MCF 10A (cell line): ENCODE measurements at places on chromosomes 6 and 20.

- no peak for DNase-seq
- H3K36me3 ChIP-seq: no peaks in the 10 kb centered on the region
- H3K4me1 ChIP-seq: no peaks in the 10 kb centered on the region
- no peak overlapping the region for H3K4me3 ChIP-seq
- H3K27ac ChIP-seq: no peak overlapping the region
Measured at GRCh38 chr6:82129797-82130196, 117.7 kb downstream of the IBTK start.

DNA sequence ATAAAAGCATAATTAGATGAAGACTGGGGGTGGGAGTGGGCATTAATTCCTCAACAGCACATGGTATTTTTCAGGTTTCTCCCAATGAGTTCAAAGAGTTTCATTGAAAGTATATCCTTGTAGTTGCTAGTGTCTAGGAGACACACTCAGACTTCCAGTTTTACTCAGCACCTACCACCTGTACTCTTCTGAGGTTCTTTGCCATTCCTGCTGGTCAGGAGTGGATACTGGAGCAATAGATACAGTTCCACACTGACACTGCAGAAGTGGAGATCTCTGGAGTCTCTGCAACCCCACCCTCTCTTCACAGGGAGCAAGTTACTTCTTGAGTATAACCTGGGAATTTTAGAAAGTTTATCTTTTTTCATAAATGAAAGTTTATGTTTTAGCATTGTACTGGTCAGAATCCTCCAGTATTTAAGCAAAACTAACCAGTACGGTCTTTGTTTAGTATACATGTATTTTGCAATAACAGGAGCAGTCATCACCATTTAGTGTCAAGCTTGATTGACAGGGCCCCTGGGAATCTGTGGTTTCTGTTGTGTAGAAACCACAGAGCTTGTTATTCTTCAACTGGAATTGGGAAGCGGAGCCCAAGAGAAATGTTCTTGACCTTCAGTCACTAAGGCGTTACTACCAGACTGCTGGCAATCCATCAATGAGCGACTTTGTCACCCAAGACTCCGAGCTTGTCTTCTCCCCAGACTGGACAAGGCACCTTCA is 148.1 kb downstream of the ZDHHC14 start:
- H3K36me3 ChIP-seq: no peaks in the 10 kb centered on the region
- H3K4me1 ChIP-seq: peaks cover 7% of the 10 kb centered on the region
- H3K27ac ChIP-seq: no peak overlapping the region
- peak; percentile 95 for DNase-seq
- no peak overlapping the region for H3K4me3 ChIP-seq

- peak; percentile 95 for DNase-seq
- no peaks in the 10 kb centered on the region for H3K36me3 ChIP-seq
- peaks cover 33% of the 10 kb centered on the region for H3K27me3 ChIP-seq
- H3K27ac ChIP-seq: peak overlapping the region; percentile 88
Measured at GRCh38 chr20:48298851-48299484, 513.7 kb upstream of the SULF2 start.

DNA sequence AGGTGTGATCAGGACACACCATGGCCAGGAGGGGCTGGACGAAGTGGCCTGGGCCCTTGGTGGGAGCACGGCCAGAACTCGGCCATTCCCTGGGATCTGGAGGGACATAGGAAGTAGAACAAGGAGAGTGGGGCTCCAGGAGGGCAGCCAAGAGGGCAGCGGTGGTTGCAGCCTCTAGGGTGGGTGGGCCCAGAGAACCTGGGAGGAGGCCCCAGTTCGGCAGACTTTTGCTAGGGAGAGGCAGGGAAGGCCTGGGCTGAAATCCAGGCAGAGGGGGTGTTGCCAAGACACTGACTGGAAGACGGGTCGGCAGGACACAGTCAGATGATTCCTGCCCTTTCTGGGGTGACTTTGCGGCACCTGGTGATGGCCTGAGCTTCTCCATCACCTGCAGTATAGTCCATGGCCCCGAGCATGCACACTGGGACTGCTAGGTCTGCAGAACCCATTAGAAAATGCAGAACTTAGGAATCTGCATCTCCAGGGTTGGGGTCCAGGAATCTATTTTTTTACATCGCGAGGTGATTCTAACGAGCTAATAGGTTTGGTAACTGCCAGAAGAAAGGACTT is 224.8 kb downstream of the SYNDIG1 start:
- H3K4me1 ChIP-seq: no peaks in the 10 kb centered on the region
- no peaks in the 10 kb centered on the region for H3K27me3 ChIP-seq
- DNase-seq: no peak
- H3K27ac ChIP-seq: no peak overlapping the region
- no peak overlapping the region for H3K4me3 ChIP-seq

DNA sequence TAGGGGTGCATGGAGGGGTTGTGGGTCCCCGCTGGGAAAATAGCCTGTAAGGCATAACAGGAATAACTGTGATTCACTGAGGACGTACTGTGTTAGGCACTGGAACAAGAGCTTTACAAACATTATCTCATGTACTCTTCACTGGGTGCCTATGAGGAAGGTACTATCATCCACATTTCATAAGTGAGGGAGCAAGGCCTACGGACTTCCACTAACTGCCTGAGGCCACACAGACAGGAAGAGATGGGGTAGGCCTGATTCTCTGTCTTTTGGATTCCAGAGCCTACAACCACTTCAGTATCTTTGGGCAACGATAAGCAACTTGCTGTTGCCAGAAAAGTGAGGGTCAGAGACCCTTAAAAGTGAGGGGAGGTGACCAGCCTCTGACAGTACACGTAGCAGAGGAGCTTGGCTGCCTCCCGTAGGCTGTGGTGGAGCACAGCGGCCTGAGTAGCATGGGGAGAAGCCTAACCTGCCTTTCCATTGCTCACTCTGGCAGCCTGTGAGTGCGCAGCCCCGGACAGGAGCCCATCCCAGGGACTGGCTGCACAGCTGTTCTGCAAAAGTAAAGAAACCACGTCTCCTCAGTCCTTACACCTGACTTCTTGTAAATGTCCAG is 30.4 kb downstream of the PSMB1 start:
- H3K27me3 ChIP-seq: peaks cover 35% of the 10 kb centered on the region
- H3K36me3 ChIP-seq: no peaks in the 10 kb centered on the region
- H3K4me3 ChIP-seq: no peak overlapping the region
- no peaks in the 10 kb centered on the region for H3K4me1 ChIP-seq

- no peak for DNase-seq
- H3K36me3 ChIP-seq: peaks cover 31% of the 10 kb centered on the region
- H3K4me3 ChIP-seq: no peak overlapping the region
Measured at GRCh38 chr6:35359346-35359743, 17.0 kb downstream of the PPARD start.

- H3K36me3 ChIP-seq: no peaks in the 10 kb centered on the region
- H3K4me3 ChIP-seq: no peak overlapping the region
- no peak overlapping the region for H3K27ac ChIP-seq
- peaks cover 23% of the 10 kb centered on the region for H3K4me1 ChIP-seq
- DNase-seq: no peak
Measured at GRCh38 chr6:21872749-21873148, 279.2 kb downstream of the SOX4 start.

DNA sequence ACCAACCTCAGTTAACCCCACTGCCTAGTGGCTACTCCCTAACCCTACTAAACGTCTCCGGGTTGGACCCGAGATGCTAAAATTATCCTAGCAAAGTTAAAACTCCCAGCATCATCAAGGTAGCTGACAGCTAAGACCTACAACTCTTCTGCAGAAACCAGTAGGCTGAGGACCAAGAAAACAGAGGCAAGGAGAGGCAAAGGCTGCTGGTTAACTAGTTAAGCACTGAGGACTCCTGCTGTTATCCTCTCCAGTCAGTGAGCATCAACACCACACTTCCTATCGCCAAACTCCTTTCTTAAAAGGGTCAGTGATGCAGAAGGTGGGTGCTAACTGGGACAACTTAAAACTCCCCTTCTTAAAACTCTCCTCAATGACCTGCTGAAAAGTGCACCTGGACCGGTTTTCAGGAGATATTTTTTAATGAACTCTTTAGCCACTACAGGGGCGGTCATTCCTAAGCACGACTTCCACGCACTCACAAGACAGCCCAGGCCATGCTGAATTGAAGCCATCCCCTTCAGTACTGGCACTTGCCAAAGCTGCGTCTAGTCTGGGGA is 1.7 kb downstream of the TRERF1 start:
- peak; percentile 18 for DNase-seq
- H3K4me3 ChIP-seq: peak overlapping the region; percentile 91

- DNase-seq: no peak
- no peaks in the 10 kb centered on the region for H3K36me3 ChIP-seq
- peaks cover 50% of the 10 kb centered on the region for H3K27me3 ChIP-seq
Measured at GRCh38 chr20:48490961-48491831, 336.6 kb downstream of the PREX1 start.

- no peaks in the 10 kb centered on the region for H3K36me3 ChIP-seq
- no peak overlapping the region for H3K27ac ChIP-seq
- H3K4me1 ChIP-seq: no peaks in the 10 kb centered on the region
- DNase-seq: no peak
- peaks cover 71% of the 10 kb centered on the region for H3K27me3 ChIP-seq
Measured at GRCh38 chr6:123526128-123526527, 110.6 kb downstream of the TRDN start.

DNA sequence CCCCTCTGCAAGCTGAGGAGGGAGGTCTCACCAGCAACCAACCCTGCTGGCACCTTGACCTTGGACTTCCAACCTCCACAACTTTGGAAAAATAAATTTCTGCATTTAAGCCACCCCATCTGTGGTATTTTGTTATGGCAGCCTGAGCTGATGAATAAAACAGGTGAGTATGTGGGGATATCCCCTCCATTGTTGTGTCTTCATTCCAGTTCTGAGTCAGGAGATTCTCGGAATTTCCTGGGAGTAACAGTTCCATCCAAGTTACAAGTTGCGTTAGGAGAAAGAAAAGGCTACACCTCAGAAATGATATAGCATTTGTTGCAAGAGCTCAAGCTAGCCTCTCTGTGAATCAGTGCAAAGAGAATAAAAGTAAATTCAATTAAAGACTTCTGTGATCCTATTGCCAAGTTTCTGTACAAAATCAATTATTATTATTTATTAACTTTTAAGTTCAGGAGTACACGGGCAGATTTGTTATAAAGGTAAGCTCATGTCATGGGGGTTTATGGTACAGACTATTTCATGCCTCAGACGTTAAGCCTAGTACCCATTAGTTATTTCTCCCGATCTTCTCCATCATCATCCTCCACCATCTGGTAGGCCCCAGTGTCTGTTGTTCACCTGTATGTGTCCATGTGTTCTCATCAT is 153.0 kb downstream of the NKAIN2 start:
- peaks cover 13% of the 10 kb centered on the region for H3K4me1 ChIP-seq
- H3K27ac ChIP-seq: no peak overlapping the region
- no peaks in the 10 kb centered on the region for H3K27me3 ChIP-seq
- H3K36me3 ChIP-seq: no peaks in the 10 kb centered on the region
- DNase-seq: no peak

GRCh38 chr6:45830441-45831139 is 185.1 kb downstream of the CLIC5 start:
- no peaks in the 10 kb centered on the region for H3K27me3 ChIP-seq
- no peak overlapping the region for H3K4me3 ChIP-seq
- H3K27ac ChIP-seq: no peak overlapping the region

GRCh38 chr20:8948442-8949020 is 120.4 kb upstream of the PLCB4 start:
- no peak for DNase-seq
- no peak overlapping the region for H3K27ac ChIP-seq
- H3K27me3 ChIP-seq: no peaks in the 10 kb centered on the region

DNA sequence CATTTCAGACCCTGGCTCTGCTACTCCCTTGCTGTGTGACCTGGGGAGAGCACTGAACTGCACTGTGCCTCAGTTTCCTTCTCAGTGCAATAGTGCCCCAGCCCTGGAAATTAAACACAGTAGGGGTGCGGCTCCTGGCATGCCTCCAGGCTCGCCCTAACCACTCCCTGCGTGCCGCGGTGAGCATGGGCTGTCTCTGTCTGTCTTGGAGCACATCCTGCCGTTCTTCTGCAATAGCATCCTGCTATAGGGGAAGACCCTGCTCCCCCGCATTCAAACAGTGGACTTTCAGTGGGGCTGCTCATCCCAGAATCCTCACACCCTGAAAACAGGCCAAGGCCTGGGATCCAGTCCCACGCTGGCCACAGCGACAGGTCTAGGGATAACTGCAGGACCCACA is 129.5 kb downstream of the FOXC1 start:
- H3K27ac ChIP-seq: no peak overlapping the region
- H3K36me3 ChIP-seq: no peaks in the 10 kb centered on the region
- DNase-seq: no peak
- H3K4me3 ChIP-seq: no peak overlapping the region
- H3K4me1 ChIP-seq: no peaks in the 10 kb centered on the region

DNA sequence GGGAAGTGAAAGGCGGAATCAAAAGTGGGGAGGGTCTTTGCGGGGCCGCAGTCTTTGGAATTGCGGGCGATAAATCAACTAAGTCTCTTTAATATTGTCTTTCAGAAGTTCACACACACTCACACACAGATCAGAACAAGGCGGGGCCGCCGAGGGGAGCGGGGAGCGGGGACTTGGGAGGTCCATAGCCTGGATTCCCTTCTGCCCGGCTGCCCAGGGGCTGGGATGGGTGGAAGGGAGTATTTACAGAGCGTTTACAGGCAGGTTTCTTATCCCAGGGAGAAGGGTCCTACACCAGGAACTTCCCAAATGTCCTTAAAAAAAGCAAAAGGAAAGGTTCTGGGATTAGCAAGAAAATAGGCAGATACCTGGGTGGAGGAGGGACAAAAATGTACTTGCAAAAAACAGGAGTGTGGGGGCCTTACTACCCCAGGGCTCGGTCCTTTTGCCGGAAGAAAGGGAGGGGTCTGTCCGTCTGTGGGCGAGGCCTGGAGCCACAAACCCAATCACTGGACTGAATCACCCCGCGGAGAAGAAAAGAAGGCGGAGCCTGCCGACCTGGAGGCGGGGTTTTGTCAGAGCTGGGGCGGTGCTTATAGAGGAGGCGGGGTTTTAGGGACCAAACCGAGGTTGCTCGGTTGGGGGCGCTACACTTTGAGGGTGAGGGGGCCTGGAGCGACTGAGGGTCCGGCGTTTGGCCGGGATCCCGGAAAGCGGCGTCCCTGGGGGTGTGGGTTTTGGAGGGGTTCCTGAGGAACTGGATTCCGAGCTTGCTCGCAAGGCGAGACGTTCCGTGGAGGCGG is 3.2 kb downstream of the PRRT1 start:
- no peak overlapping the region for H3K27ac ChIP-seq
- H3K36me3 ChIP-seq: no peaks in the 10 kb centered on the region
- H3K27me3 ChIP-seq: no peaks in the 10 kb centered on the region

DNA sequence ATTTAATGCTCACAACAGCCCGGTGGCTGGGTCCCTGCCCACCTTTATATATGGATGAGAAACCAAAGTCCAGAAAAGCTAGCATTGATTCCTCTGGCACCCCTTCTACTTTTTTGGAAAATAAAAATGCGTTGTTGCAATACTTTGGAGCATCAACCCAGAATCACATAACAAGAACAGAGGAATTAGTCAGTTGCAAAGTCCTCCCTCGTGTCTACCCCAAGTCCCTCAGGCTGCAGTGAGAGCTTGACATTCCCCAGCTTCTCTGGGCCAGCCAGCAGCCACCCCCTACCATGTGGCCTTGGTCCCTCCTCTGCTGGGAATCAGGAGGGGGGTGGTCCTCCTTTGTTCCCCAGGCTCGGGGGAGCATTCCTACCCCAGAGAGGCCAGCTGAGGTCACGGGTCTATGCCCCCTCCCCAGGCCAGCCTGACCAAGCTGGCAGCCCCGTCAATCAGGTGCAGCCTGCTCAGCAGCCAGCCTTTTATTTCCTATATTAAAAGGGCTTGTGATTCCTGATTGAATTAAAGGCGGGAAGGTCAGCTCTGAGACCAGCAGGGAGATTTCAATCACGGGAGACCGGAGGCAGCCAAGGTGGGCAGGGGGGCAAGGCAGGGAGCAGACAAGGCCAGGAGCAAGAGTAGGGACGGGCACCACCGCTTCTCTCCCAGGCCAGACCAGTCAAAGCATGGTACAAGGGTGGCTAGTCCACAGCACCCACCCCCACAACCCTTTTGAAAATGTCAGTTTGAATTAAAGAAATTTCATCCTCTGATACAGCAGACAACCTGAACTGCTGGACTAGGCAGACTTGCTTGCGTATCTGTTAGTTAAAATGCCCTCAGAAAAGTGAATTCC is 158.9 kb downstream of the MRPL14 start:
- no peaks in the 10 kb centered on the region for H3K27me3 ChIP-seq
- H3K4me1 ChIP-seq: peaks cover 31% of the 10 kb centered on the region
- H3K27ac ChIP-seq: no peak overlapping the region
